ENCODE measurements at places on chromosomes 5 and 9.

- no peak for DNase-seq
Observed at GRCh38 chr9:5002811-5003210, 17.7 kb downstream of the JAK2 start.

DNA sequence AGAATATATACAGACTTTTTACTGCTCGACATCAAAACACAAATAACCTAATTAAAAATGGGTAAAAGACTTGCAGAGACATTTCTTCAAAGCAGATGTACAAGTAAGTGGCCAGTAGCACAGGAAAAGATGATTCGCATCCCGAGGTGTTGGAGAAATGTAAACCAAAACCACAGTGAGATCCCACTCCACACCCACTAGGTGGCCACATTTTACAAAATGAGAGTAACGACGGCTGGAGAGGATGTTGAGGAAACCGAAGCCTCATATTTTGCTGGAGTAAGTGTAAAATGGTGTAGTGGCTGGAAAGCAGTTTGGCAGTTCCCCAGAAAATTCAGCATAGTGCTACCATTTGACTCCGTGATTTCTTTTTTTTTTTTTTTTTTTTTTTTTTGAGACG lies 21.3 kb upstream of the GBGT1 start:
- peak; percentile 88 for DNase-seq

GRCh38 chr5:158344376-158344775 lies 485.4 kb upstream of the CLINT1 start:
- DNase-seq = no peak

- no peak for DNase-seq
Observed at GRCh38 chr5:150710165-150710564, 9.3 kb upstream of the RBM22 start.

DNA sequence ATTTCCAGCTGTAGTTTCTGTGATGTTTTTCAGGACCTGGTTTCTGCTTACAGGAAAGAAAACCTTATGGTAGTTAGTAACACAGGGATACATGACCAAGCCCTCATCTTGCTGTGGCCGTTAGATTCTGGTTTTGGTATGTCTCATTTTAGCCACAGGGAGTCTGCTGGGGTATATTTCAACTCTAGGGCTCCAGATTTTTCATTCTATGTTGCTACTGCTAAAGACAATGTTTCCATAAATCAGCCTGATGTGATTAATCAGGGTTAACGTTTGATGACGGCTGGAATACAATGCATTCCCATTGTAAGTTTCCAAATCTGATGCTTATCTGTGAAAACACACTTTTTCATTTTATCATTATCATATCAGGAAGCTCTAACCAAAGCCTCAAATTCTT lies 48.2 kb downstream of the P4HA2 start:
- DNase-seq = no peak

GRCh38 chr5:142821733-142822487 lies 51.7 kb downstream of the ARHGAP26 start:
- peak; percentile 52 for DNase-seq

DNA sequence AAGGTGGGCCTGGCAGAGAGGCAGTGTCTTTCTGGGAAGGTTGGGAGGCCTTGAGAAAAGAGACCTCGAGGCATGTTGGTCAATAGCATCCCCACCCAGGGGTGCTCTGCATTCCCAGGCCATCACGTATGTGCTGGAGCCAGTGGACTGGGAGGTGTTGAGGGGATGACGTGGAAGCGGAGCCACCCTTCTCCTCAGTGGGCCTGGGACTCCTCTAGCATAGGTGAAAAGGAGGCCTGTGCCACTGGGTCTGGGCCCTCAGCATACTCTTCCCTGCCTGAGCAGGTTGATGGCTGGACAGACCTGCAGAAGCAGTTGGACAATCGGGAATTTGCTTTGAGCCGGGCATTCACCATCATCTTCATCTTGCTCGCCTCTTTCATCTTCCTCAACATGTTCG lies 25.5 kb downstream of the PITX1 start:
- no peak for DNase-seq

DNA sequence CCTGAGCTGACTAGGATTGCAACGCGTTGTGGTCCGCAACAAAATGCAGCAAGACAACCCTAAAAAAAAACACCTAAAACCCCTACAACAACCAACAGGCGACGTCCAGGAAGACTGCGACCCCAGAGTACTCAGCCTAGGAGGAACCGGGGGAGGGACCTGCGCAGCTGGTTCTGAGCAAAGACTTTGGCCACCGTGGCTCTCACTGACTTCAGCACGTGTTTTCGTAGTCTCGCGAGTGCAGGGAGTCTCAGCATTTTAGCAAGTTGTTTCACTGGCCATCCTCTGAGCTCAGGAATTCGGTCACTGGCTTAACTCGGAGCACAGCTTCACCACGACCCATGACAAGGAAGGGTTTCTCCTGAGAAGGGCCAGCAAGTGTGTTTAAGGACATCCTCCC lies 8.6 kb upstream of the ZDHHC11 start:
- DNase-seq = no peak

DNA sequence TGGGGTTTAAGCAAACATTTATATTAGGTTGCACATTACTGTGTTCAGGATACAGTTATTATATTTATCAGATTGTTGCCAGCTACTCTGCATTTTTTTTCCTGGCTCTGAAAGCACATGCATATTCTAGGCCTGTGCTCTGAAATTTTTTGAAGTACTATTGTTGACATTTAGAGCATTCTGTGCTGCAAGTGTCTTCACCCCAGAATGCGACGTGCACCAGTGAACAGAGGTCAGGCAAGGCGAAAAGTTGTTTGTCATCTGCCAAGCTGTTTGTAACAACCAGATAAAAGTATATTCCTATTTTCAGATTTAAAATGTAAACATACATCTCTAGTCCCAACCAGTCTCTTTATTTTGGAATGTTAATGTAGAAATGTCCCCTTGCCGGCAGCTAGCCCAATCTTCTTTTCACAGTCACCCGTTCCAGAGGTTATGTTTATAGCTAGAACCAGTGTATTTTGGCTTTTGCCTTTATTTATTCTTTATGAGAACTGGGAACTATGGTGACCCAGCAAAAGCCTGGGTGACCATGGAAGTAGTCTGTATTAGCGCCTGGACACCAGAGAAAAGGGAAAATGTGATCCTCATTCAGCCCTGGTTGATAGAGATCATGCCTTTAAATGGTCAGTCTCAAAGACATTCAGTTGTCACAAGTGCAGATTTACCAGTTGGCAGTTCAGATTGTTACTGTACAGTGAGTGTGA lies 84.6 kb downstream of the NDUFAF2 start:
- DNase-seq = no peak

DNA sequence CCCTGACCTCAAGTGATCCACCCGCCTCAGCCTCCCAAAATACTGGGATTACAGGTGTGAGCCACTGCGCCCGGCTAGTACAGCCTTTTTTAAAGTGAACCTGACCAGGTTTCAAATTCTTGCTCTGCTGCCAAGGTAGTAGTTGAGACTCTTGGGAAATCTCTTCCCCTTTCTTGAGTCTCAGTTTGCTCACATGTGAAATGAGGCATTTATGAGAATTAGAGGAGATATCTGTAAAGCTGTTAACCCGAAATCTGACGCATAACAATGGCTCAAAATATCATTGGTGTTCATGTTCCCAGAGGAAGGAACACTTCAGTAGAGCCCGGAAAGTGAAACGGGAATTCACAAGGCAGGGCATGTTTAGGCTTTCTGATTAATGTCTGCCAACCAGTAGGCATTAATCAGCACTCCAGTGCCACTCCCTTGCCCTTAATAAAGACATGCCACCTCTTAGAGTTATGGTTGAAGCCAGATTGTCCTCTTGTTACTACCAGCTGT lies 1.5 kb downstream of the ARPC5L start:
- DNase-seq = no peak
